ENCODE measurements at places on chromosomes 1 and 21.

GRCh38 chr1:152519851-152520250 is 5.6 kb downstream of the CRCT1 start:
- DNase-seq = no peak

DNA sequence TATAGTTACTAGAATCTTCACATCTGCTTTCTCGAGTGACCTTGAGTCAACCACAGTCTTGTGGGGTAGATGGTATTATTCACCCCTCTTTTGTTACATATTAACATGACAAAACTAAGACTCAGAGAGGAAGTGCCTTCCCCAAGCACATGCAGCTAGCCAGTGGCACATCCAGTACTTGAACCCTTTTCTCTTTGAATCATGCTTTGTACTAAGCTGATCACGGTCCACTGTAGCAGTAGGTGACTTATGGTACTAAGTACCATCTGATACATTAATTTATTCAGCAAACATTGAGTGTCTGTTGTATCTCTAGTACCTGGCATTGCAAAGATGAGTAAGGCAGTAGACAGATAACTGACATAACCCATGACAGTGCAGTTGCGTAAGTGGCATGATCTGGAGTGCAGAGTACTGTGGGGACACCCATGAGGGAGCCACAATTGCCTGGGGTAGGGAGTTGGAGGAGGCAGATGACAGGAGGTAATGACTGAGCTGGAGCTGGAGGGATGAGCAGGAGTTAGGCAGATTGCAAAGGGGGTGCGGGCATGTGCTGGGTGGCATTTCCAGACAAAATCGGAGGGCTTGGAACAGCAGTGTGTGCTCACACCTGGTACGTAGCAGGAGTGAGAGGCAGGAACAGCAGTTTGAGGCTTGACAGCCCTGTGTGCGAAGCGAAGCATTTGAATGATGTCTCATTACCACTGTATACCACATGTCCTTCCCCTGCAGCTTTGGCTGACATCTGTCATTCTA is 29.8 kb downstream of the UCK2 start:
- DNase-seq = no peak

DNA sequence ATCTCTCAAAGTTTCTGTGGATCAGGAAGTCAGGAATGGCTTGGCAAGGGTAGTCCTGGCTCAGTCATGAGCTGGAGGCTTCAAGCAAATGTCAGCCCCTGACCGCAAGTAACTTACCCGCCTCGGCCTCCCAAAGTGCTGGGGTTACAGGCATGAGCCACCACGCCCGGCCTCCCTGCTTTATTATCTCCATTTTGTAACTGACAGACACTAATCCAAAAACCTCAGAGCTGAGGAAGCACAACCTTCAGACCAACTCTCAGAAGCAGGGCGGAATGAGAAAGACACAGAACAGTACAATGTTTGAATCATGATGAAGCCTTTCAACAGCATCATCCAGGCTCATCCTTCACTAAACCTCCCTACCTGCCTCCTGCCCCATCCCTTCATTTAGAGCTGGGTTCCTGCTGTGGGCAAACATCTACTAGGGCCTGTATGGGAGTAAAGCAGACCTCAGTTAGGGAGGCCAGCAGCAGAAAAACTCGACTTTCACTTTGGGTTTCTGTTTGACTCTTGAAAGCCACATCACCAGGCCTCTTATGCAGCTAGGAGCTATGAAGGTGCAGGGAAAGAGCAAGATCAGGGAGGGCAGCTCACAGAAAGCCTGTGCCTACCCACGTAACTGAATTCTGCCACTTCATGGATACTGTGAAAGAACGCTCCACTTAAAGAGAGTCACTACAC is 84.4 kb upstream of the RAB4A start:
- no peak for DNase-seq

DNA sequence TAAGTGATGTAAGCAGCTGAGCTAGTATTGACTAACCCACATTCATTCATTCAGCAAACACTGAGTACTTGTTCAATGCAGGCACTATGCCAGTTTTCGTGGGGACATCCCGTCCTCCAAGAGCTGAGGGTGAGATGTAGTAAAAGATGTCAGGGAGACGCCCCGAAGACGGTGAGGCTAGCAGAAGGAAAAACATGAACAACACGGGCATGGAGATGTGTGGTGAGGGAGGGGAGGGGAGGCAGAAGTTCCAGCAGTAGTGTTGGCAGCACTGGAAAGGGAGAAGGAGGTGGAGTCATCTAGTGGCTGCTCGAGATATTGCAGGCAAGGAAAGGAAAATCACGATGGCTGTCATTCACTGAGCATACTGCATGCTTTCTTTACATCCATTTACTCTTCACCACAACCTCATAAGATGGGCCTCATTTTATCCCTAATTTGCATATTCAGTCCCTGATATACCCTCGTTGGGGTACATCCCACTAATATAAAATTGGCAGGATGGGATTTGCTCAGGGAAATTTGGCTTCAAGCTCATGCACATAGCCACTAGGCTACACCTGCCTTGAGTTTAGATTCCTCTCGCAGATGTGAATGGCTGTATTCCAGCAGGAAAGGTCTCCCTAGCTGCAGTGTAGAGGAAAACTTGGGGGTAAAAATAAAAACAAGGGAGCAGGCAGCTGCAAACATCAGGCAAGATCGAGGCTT is 14.5 kb downstream of the PDZK1IP1 start:
- no peak for DNase-seq

DNA sequence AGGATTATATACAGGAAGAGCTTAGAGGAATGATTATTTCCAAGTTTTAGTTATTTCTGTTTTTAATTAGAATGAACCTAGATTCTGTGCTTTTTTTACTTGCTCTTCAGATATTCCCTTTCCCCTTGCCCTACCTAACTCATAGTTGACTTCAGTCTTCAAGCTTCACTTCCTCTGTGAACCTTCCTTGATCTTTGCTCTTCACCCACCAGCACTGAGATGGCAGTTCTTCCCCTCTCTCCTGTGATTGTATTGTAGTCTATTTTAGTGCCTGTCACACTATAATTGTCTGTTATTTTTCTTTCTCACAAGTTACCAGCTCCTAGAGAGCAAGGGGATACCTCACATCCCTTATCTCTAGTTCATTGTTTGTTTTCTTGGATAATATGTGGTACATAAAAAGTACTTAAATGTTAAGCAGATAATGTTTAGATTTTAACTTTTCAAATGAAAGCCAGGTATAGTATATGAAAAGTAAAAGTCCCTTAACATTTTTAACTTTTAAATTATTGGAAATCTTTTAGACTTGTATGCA is 33.2 kb downstream of the KCTD3 start:
- DNase-seq = no peak

DNA sequence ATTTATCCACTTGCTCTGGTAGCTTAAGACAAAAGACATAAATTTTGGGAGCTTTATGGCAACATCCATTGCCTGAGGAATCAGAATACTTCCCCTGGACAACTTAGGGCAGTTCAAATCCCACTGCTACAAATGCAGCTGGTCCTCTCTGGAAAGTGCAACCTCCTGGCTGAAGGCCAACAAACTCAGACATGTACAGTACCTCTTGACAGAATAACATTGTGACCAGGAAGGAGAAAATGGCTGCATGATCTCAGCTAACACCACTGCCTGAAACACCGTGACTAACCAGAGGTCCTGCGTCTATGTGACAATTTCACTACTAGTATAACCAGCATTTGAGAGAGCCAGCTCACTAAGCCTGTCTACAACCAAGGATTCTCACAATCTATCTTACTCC is 218.9 kb downstream of the CRB1 start:
- no peak for DNase-seq

- DNase-seq = no peak
Measured at GRCh38 chr1:180310095-180310494, 80.0 kb downstream of the LHX4 start.

- DNase-seq = no peak
Measured at GRCh38 chr1:44644806-44645205, 29.5 kb downstream of the TMEM53 start.

DNA sequence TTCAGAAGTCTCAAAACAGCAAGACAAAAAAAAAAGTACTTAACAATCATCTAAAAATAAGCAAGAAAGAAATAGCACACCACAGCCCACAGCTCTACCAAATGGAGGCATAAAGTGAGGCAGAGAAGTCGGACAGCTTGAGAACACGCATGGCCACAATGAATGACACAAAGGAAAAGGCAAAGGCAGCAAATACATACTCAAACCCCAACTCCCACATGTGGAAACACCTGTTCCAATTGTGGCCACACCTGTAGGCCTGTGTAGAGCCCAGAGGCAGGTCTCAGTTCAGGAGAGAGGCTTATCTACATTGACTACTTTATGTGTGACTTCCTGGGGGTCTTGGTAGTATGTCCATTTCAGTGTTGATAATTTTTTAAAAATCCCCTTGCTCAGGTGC is 543.5 kb downstream of the LMO4 start:
- no peak for DNase-seq

GRCh38 chr1:1889847-1890505 is 911 bp downstream of the GNB1 start:
- peak; percentile 8 for DNase-seq

DNA sequence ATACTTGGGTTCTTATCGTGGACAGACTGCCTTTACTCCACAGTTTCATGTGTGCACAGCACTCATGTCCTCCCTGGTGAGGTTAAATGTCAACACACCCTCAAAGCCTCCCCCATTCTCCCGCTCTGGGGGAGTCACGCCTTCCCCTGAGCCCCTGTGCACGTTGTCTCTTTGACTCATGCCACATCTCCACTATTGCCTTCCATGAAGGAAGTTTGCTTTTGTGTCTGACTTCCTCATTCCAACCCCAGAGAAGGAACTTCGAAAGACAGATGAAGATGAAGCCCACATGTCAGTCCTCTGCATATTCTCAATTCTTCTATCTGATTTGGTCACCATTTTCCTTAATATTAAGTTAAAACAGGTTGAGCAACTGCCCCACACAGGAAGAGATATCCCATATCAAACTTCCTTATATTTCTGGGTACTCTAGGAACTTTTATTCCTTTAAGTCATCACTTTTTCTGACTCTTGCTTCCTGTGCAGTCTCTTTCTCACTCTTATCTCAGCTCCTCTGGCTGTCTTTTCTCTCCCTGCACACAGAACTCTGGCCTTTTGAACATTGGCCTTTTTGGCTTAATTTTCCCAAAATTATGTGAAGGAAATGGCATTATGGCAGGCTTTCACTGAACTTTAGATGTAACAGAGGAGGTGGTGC is 41.5 kb downstream of the C4BPA start:
- DNase-seq = no peak

GRCh38 chr1:29267321-29268070 is 31.2 kb downstream of the PTPRU start:
- DNase-seq = no peak

DNA sequence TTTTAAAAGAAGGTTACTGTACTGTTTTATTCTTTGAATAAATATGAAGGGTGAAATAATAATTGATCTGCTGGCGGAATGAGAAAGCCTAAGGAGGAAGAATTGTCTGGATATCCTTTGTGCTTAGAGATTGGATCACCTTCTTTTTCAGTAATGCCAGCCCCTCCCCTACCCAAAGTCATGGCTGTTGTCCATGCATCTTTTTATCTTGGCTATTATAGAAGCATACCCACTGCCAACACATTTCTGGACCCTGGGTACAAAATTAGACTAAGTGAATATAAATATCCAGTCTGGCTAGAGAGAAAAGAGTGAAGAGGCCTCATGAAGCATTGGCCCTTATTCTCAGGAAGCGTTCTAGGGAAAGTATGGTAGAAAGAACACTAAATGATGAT is 28.1 kb downstream of the AK4 start:
- no peak for DNase-seq

DNA sequence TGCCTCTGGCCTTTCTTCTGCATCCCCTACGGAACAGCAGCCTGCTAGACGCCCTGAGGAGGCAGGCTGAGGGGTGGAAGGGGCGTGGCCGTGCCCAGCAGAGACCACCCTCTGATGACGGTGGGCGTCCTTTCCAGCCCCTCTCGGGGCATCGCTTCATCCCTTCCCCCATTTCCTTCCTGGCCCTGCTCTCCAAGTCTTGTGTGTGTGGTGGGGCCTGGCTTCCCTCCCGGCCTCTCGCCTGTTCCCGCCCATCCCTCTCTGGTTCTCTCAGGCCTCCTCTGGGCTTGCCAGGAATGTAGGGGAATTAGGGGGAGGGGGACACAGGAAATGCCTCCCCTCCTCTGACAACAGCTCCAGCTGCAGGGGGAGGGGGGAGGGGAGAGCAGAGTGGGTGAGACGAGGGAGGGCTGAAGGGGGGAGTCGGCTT is 51.1 kb downstream of the SKI start:
- DNase-seq = no peak

DNA sequence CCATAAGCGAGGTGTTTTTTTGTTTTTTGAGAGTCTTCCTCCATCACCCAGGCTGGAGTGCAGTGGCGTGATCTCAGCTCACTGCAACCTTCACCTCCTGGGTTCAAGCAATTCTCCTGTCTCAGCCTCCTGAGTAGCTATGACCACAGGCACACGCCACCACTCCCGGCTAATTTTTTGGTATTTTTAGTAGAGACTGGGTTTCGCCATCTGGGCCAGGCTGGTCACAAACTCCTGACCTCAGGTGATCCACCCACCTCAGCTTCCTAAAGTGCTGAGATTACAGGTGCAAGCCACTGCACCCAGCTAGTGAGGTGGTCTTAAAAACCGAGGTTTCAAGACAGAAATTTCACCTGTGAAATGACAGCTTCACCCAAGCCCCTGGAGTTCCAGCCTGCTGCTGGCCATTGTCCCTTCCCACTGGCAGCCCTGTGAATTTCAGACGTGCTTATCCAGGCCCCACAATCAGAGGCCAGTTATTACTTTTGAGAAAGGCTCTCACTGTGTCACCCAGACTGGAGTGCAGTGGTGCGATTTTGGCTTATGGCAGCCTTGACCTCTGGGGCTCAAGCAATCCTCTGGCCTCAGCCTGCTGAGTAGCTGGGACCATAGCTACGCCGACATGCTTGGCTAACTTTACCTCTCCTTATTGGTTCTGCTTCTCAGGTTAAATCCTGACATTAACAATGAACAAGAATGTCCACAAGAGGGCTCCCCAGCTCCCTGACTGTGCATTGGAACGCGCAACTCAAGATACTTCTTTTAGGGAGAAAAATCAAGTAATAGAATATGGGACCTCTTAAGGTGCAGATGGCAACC is 19.4 kb downstream of the ENO1 start:
- DNase-seq = no peak

DNA sequence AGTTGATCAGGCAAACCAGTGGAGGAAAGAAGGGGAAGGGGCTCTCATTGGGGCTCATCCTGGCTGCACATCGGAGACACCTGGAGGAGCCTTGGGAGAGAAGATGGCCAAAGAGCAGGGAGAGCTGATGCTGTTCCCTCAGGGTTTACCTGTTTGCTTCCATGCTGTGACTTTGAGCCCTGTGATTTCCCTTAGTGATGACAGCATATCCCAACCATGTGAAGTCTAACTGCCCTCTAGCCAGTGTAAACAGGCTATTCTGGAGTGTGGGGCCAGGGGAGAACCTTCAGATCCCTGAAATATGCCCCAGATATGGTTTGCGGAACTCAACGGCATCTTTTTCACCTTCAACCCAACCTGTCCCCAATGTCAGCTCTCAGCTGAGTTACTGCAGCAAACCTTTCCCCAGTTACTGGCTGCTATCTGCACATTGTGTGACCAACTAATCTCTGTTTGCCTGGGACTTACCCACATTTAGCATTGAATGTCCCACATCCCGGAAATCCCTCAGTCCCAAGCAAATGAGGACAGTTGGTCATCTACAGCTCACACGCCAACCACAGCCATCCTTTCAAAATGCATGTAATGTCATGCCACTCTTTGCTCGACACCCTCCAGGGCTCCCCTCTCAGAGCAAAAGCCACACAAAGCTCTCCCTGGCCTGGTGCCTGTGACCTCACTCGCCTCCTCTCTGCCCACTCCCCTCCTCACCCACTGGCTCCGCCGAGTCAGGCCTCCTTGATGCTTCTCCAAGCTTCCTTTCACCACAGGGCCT is 242.3 kb downstream of the KCNJ6 start:
- DNase-seq = no peak

- no peak for DNase-seq
Measured at GRCh38 chr1:42921769-42922168, 36.9 kb downstream of the SLC2A1 start.
